Stimulated activated CD8-positive, alpha-beta memory T cell treated with anti-CD3 and anti-CD28 coated beads, Interleukin-7, amount 100 ng/mL, for 1 hour (primary cell): ENCODE measurements at places on chromosomes 3 and 15.
A peak's percentile ranks its signal among the peaks of the same experiment; 100 is the strongest.

GRCh38 chr3:139430493-139430892, 41.0 kb upstream of the COPB2 start:
- DNase-seq = no peak

DNA sequence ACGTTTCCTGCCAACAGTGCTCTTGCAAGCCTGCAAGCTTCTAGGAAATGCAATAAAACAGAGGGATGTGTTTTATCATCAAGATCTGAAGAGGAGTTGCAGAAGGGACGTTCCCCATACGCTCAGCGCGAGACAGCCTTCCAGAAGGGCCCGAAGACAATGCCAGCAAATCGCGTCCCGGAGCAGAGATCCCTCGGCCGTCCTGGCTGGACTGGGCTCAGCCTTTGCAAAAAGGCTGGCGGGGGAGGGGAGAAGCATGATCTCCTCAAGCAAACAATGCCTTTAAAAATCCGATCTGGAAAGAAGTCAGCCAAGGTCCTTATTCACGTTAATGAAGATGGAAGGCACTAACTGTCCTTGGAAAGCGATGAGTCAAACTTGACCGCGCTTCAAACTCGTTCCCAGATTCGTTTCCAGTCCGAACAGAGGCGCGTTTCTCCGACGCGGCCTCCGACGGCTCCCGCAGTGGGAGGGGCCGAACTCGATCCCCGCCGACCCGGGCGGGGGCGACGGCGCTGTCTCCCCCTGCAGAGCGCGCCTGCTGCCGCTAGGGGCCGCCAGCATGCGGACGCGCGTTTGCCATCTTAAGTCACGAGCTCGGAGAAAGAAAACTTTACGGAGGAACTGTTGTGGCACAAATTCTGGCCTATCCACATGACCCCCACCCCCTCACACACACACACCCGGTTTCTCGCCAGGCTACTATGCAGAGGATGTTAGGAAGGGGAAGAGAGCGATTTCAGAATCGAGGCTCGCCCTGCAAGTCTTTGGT, 5.5 kb downstream of the BCL6 start:
- peak; percentile 70 for DNase-seq

- no peak for DNase-seq
Measured at GRCh38 chr3:127306361-127307111, 18.7 kb upstream of the PRR20G start.

- no peak for DNase-seq
Measured at GRCh38 chr15:40290918-40291574, 8.2 kb upstream of the ANKRD63 start.

DNA sequence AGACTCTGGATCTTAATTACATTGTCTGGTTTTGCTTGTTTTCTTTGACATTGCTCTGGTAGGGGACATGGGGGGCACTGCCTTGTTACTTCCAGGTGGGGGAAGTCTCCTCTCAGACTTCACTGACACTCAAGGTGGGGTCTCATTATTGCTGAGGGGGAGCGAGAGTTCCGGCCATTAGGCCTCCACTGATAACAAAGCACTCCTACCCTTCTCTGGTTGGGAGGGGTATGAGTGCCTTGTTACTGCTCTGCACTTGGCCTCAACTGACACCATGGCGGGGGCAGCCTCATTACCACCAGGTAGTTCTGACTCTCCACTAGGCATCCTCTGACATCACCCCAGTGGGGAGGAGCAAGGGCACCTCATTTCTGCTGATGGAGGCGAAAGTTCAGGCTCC, 25.7 kb downstream of the SH3GL3 start:
- no peak for DNase-seq

GRCh38 chr3:191030491-191030890, 168.0 kb upstream of the GMNC start:
- no peak for DNase-seq

- no peak for DNase-seq
Measured at GRCh38 chr3:184377374-184377773, 633 bp downstream of the THPO start.

DNA sequence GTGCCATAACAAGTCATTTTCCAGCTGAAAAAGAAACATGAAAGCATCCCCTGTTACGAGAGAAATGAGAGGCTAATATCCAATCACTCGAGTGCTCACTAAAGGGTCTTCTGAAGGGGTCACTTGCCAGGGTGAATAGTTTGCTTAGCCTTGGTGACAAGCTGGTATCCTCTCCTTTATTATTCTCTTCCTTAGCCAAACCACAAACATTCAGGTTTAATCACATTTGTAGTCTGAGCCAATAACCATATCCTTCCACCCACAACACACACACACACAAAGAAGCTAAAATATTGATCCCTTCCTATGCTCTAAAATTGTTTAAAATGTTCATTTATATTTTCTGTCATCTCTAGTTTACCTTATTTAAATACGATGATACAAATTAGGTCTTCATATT, 240.5 kb upstream of the TMCO5A start:
- DNase-seq = no peak

GRCh38 chr3:37139567-37140052, 34.8 kb downstream of the LRRFIP2 start:
- DNase-seq = no peak

DNA sequence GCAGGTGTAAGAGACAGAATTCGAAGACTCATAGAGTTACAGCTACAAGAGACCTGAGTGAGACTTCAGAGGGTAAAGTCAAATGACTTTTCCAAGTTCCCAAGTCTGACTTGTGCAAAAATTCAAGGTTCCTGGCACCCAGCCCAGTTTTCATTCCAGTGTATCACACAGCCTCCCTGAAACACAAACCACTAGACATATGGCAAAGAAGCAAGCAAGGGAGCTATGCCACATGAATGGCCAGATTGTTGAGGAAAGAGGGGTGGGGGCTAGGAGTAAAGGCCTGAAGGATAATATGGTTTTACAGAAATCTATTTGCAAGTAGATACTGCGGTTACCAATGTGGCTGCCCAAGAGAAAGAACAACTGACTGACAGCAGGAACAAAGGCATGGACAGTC, 301.2 kb downstream of the MECOM start:
- DNase-seq = no peak

- no peak for DNase-seq
Measured at GRCh38 chr3:113537155-113537554, 4.8 kb downstream of the SIDT1 start.

DNA sequence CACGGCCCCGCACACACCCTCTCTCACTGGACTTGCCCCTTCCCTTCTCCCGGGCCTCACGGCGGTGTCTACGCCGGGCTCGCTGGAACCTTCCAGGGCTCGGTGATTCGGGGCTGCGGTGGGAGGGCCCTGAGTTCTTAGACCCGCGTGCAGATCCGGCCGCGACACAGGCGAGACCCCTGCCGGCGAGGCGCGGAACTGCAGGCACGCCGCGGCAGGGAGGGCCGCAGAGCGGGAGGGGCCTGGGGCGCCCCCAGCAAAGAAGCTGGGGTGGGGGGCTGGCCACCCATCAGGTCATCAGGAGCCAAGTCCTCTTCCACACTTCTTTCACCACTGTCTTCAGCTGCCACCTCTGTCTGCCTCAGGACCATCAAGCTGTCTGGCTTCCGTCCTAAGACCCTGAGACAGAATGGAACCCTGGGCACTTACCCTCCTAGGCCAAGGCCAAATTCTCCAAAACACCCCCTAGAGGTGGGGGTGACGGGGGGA, 164.5 kb downstream of the XXYLT1 start:
- DNase-seq = peak; percentile 40

DNA sequence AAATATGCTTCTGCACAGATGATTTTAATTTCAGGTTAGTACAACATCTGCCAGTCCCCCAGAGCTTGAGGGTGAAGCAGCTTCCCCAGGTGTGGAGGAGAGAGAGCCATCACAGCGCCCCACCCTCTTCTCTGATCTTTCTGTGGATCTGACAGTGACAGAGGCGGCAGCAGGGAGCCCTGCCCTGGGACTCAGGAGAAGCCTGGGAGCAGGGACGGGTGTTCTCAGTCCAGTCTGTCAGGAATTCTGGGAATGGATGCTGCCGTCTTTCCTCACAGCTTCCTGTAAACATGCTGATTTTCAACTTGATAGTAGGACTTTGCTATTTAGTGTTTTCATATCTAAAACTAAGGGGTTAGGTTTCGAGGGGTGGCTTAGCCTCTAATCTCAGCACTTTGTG, 11.4 kb upstream of the RAB8B start:
- DNase-seq = no peak

GRCh38 chr3:27201492-27201891, 167.7 kb downstream of the NEK10 start:
- no peak for DNase-seq

DNA sequence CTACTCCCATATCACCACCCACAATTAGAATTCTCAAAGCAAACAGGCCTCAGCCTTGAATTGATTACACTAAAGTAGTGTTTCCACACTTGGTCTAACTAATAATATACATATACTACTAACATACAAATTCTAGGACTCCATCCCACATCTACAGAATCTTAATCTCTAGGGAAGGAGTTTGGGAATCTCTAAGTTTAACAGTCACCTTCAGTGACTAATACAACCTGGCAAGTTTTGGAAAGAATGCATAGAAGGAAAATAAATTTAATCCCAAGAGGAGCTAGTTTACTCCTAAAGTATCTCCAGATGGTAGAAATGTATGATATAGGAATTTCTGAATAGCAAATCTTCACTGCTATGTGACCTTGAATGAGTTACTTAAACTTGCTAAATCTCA, 9.1 kb downstream of the CLPX start:
- no peak for DNase-seq

GRCh38 chr3:121606106-121606505, 12.9 kb downstream of the FBXO40 start:
- DNase-seq = no peak

DNA sequence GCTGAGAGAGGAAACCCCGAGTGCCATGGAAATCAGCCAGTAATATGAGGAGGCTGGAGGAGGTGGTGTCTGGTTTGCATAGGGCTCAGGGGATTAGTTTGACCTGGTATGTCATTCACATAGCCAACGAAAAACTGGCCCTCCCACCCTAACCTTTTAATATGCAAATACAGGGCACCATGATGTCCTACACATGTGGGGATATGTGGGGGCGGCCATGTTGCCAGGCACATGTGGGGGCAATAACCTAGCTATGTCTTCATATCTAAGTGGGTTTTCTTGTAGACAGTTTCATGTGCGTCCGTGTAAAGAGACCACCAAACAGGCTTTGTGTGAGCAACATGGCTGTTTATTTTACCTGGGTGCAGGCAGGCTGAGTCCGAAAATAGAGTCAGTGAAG, 110.1 kb downstream of the MOBP start:
- DNase-seq = no peak

- DNase-seq = no peak
Measured at GRCh38 chr15:70514251-70514650, 249.1 kb downstream of the UACA start.

DNA sequence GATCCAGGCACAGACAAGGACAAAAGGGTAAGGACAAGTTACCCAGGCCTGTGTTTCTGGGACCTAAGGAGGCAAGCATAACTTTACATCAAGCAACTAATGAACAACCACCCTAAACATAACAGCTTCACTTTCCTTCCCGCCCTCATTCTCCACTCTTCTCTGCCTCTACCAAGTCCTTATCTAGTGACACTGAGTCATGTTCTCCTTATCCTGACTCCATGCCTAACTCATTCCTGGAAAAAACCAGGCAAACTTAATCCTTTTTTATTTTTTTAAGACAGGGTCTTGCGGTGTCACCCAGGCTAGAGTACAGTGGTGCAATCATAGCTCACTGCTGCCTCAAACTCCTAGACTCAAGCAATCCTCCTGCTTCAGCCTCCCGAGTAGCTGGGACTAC, 44.5 kb downstream of the TMEM44 start:
- no peak for DNase-seq

DNA sequence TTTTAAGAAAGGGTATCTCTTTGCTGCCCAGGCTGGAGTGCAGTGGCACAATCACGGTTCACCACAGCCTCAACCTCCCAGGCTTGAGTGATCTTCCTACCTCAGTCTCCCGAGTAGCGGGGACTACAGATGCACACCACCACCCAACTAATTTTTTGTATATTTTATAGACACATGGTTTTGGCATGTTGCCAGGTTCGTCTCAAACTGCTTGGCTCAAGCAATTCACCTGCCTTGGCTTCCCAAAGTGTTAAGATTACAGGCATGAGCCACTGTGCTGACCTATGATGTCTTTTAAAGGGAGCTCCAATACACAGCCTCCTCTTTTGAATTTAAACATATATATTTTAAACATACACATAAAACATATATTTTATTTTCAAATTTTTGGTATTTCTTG, 60.9 kb downstream of the SLC9C1 start:
- DNase-seq = no peak

DNA sequence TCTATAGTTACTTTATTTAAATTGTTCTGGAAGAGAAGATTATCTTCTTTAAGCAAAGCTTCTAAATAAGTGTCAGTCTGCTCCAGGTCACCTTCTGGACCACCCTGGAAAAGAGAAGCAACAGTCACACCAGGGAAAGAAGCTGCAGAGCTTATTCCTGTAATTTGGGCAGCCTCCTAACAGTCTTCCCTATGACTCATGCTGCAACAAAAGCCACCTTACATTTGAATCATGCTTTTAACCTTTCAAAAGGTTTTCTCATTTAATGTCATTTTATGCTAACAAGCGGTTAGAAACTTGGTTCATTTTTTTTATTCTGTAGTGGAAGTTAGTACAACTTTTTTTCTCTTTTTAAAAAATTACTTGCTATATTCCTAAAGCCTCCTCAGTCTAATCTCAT, 5.3 kb upstream of the GUCA1C start:
- no peak for DNase-seq

DNA sequence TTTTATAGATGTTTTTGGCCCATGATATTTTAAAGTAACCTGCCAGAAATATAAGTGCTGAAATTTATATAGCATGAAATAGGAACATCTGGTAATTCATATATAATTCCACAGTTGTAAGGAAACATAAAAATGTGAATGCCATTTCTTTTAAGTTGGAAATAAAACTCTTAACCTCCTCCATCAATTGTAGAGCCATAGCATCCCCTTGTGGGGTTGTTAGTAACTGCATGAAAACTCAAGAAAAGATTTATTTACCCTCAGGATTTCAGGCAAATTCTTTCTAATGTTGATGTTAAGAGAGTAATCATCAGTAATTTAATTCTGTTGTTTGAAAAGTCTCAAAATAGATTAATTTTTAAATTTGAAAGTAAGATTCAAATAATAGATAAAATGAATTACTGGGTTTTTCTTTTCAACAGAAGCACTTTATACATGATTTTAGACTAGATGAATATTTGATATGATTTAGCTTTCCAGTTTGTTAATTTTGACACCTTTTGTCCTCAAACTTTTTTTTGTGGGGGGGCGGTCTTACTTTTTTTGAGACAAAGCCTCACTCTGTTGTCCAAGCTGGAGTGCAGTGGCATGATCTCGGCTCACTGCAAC, 74.7 kb downstream of the RASA2 start:
- DNase-seq = no peak

GRCh38 chr15:43769584-43770228, 7.1 kb downstream of the ELL3 start:
- DNase-seq = no peak

GRCh38 chr3:44939581-44940036, 36.4 kb downstream of the ZDHHC3 start:
- no peak for DNase-seq

DNA sequence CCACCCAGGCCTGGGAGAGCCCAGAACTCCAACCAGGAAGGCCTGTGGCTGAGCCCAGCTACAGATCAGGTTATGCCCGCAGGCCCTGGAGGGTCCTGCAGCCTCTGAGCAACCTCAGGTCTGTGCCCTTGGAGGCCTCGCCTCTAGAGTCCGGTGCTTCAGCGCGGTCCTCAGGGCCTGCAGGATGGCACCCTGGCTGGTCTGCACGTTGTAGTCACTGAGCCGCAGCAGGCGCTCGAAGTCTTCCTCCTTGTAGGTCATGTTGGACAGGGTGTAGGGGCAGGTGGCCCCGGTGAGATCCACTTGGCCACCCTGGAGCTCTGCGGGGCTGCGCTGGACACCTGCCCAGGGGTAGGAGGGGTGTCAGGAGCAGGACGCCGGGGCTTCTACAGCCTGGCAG, 25.8 kb downstream of the PLA2G4D start:
- no peak for DNase-seq
